CD4-positive, alpha-beta memory T cell (primary cell): ENCODE measurements at places on chromosomes 7 and 10. TPM values are rescaled to one million over a fixed set of nuclear protein-coding genes. Genes with fewer than 3 reads are reported as not detected.

DNA sequence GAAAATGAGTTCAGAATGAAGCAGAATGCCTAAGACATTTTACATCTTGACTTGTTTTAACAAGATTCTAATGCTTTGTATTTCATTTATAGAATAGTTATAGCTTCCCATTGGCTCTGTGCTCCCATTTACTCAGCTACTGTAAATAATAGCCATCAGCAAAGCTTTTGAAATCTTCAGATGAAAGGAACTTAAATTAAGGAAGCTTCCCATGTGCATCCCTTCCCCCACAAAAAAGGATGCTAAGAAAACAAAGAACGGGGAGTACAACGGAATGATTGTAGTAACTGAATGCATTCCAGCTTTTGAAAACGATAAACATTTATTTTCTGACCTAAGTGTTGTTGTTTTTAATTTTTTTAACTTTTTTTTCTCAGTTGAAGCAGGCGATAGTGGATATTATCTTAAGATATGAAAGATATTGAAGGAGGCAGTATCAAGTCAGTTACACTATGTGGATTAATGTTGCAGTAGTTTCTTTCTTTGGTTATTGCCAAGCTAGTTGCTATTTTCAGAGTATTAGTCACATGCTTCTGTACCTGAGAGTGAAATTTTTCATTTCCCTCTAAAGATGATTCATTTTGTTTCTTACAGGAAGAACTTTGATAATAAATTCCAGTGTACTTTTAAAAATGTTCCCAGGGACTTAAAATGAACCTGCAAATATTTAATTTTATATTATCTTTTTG lies 129.2 kb downstream of the KCND2 start:
- no peak overlapping the region for H3K27ac ChIP-seq
- H3K27me3 ChIP-seq, result no peaks in the 10 kb centered on the region
- H3K4me3 ChIP-seq, result no peak overlapping the region
- no peaks in the 10 kb centered on the region for H3K4me1 ChIP-seq
- DNase-seq, result no peak

GRCh38 chr10:25026463-25026862 lies 10.1 kb downstream of the THNSL1 start:
- no peak overlapping the region for H3K4me3 ChIP-seq
- no peaks in the 10 kb centered on the region for H3K27me3 ChIP-seq
- H3K36me3 ChIP-seq, result no peaks in the 10 kb centered on the region

The CLCN1 gene
- total RNA-seq, result not detected

GRCh38 chr10:133568287-133568614 lies 2.9 kb upstream of the SYCE1 start:
- no peak overlapping the region for H3K4me3 ChIP-seq
- no peaks in the 10 kb centered on the region for H3K4me1 ChIP-seq
- no peaks in the 10 kb centered on the region for H3K36me3 ChIP-seq

DNA sequence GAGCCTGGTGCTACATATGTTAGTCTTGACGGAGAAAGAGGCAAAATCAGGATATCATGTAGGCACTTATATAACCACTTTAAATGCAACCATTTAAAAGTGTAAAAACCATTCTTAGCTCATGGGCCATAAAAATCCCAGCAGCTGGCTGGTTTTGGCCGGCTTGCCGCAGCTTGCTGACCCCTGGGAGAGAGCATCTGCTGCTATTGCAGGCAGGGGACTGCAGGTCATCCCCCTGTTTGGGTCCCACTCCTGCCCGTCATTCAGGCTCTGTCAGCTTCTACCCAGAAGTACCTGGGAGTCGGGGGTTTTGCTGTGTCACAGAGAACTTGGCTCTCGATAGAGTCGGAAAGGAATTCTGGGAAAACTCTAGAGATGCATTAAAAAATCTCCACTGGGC lies 187.4 kb downstream of the CUX1 start:
- no peaks in the 10 kb centered on the region for H3K36me3 ChIP-seq
- no peaks in the 10 kb centered on the region for H3K27me3 ChIP-seq
- no peak for DNase-seq
- H3K27ac ChIP-seq, result no peak overlapping the region

- H3K27ac ChIP-seq, result no peak overlapping the region
- H3K4me3 ChIP-seq, result no peak overlapping the region
- no peak for DNase-seq
- no peaks in the 10 kb centered on the region for H3K36me3 ChIP-seq
- H3K27me3 ChIP-seq, result no peaks in the 10 kb centered on the region
Observed at GRCh38 chr10:112675560-112676083, 228.6 kb downstream of the VTI1A start.

DNA sequence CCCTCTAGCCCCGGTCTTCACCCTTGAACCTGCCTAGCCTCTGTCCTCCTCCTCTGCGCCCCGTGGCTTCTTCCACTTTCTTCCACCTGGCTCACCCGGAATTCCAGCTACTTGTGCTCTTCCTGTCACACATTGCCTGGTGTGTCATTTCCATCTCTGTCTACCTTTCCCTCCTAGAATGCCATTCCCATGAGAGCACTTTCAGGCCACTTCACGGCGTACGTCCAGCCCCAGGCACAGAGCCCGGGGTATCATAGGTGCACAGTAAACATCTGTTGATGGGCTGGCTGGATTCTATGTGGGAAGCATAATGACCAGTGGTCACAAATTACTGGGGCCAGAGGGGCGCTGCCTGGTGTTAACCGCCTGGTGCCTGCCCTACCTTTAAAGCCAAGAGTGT lies 161.3 kb downstream of the CUX1 start:
- H3K36me3 ChIP-seq, result no peaks in the 10 kb centered on the region
- no peak for DNase-seq
- no peaks in the 10 kb centered on the region for H3K4me1 ChIP-seq
- no peak overlapping the region for H3K4me3 ChIP-seq
- no peaks in the 10 kb centered on the region for H3K27me3 ChIP-seq

The AKR1C3 gene
- total RNA-seq, result 3.4 TPM

The KNDC1 gene
- 0.87 TPM for total RNA-seq

DNA sequence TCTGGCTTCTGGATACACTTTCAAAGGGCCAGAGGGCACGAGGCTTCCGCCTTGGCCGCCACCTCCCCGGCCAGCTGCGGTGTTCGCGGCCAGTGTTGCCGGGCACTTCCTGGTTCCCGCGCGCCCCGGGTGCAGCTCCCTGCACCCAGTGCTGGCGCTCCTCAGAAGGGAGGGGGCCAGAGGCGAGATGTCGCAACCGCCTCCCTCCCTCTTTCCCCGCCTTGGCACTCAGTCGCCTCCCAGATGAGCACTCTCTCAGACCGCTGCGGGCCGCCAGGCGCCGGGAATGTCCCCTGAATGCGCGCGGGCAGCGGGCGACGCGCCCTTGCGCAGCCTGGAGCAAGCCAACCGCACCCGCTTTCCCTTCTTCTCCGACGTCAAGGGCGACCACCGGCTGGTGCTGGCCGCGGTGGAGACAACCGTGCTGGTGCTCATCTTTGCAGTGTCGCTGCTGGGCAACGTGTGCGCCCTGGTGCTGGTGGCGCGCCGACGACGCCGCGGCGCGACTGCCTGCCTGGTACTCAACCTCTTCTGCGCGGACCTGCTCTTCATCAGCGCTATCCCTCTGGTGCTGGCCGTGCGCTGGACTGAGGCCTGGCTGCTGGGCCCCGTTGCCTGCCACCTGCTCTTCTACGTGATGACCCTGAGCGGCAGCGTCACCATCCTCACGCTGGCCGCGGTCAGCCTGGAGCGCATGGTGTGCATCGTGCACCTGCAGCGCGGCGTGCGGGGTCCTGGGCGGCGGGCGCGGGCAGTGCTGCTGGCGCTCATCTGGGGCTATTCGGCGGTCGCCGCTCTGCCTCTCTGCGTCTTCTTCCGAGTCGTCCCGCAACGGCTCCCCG lies at the start of gene FFAR4:
Gene FFAR4 (plus strand): TSS at position 231 of the 842 bp plus-strand sequence. CDS start 56 bp downstream, at position 287.
- no peak within 1 kb of the TSS for H3K4me3 ChIP-seq
- DNase-seq, result no peak
- H3K27ac ChIP-seq, result no peak within 1 kb of the TSS
- H3K36me3 ChIP-seq, result no peaks in the 10 kb centered on the region
- H3K27me3 ChIP-seq, result peaks cover 3% of the 10 kb centered on the region

- H3K27ac ChIP-seq, result no peak overlapping the region
- no peaks in the 10 kb centered on the region for H3K27me3 ChIP-seq
- no peak overlapping the region for H3K4me3 ChIP-seq
- H3K4me1 ChIP-seq, result no peaks in the 10 kb centered on the region
- H3K36me3 ChIP-seq, result no peaks in the 10 kb centered on the region
Observed at GRCh38 chr7:14639801-14640200, 262.8 kb downstream of the DGKB start.

GRCh38 chr10:109062371-109062770 lies 860.9 kb downstream of the XPNPEP1 start:
- no peak overlapping the region for H3K27ac ChIP-seq
- no peak overlapping the region for H3K4me3 ChIP-seq
- DNase-seq, result no peak
- H3K36me3 ChIP-seq, result no peaks in the 10 kb centered on the region

The GDF2 gene
- not detected for total RNA-seq
